ENCODE measurements at places on chromosomes 7 and 10.

- DNase-seq, result no peak
Measured at GRCh38 chr10:13773043-13773442, 186.3 kb downstream of the PRPF18 start.

- no peak for DNase-seq
Measured at GRCh38 chr10:109966961-109967738, 40.6 kb upstream of the ADD3 start.

GRCh38 chr10:66292922-66293321 lies 632.9 kb upstream of the LRRTM3 start:
- DNase-seq, result no peak

- no peak for DNase-seq
Measured at GRCh38 chr7:70005891-70006260, 407.6 kb downstream of the AUTS2 start.

GRCh38 chr7:121633186-121633585 lies 237.1 kb upstream of the FAM3C start:
- no peak for DNase-seq

DNA sequence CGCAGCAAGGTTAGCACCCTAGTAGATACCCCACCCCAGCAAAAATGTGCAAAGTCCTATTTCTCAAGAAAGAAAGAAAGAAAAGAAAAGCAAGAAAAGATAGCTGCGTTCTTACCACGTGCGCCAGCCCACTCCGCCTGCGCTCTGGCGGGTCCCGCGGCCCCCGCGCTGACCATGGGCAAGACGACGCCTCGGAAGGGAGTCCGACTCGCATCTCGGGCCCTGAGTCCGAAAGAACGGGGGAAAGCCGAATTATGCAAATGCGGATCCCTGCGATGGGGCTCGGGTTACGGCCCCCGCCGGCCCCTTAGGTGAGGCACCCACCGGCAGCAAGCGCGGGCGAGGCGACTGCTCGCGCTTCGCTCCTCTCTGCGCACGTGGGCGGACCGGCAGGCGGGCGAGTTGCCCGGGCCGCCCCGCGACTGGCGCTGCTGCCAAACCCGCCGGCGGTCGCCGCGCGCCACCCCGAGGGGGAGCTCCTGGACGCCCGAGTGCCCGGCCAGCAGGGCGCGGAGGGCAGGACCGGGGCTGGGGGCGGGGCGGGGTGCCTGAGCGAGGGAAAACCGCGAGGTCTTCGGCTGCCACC lies 2.4 kb upstream of the EGR2 start:
- peak; percentile 66 for DNase-seq

- no peak for DNase-seq
Measured at GRCh38 chr10:113061054-113061430, 111.0 kb downstream of the TCF7L2 start.

DNA sequence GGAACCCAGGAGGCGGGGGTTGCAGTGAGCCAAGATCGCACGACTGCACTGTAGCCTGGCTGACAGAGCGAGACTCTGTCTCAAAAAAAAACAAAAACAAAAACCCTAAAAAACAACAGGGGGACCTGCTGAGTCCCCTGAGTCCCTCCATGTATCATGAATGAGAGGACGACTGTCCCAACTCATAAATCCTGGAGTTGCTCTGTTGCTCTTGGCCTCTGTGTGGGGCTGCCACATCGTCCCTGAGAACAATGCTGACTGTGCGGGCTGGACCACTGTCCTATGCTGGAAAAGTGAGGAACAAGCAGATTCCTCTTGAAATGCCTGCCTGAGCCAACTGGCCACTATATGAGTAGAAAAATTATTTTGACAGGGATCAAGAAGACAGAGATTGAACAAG lies 122.5 kb downstream of the IDE start:
- no peak for DNase-seq

DNA sequence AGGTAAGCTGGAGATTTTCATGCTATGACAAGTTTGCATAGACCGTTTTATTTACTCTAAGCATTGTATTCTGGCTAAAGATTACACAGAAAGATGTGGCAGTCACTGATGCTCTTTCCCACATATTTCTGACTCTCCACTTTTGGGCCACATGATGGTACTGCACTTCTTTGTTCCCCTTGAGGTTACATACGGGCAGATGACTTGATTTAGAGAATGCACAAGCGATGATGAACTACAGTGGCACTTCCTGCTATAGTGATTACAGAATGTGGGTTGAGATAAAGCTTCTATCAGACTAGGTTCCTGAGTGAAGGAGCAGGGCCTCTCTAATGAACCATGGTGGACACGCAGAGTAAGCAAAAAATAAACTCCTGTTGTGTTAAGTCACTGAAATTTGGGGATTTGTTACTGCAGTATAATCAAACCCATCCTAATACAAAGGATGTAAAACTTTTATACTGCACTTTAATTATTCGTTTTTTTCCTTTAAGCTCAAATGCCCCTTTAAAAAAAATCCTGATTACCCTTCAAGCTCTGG lies 177.9 kb downstream of the TAX1BP1 start:
- DNase-seq, result no peak

DNA sequence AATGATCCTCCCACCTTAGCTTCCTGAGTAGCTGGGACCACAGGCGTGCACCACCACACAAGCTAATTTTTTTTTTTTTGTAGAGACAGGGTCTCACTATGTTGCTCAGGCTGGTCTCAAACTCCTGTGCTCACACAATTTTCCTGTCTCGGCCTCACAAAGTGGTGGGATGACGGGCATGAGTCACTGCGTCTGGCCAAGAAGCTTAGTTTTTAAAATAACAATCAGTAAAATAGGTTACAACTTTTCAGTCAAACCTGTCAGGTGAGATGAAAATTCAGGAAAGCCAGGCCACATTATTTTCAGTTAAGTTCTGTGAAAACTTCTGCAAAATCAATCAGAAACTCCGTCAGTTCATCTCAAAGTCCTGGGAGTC lies 55.4 kb downstream of the FAM241B start:
- DNase-seq, result no peak

GRCh38 chr7:80945976-80946375 lies 27.1 kb upstream of the SEMA3C start:
- no peak for DNase-seq

DNA sequence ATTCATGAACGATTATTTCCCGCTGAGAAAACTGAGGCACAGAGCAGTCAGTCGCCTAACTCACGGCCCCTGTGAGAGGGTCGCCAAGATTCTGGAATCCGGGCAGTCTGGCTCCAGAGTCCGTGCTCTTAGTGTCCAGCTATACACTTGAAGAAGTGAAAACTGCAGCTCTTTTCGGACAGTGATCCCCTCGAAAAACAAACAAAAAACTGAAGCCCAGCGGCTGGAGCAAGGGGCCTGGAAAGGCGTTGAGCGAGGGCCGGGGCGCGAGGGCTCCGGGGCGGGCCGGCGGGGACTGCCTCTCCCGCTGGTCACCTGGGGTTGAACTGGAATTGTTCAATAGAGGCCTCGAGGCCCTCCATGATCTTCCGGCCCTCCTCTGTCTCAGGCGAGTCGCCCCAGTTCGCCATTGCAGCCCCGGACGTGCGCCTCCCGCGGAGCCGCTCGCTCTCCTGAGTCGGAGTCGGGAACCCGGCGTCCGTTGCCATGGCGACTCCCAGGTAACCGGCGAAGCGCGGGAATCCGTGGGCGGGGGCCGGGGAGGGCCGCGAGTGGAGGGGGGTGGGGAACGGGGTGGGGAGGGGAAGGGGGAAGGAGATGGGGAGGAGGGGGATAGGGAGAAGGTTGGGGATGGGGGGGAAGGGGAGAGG lies 881 bp downstream of the C10orf67 start:
- DNase-seq, result no peak

GRCh38 chr7:19112274-19113001 lies 5.0 kb downstream of the TWIST1 start:
- DNase-seq, result no peak

- no peak for DNase-seq
Measured at GRCh38 chr10:117868151-117868550, 178.6 kb downstream of the RAB11FIP2 start.

- peak; percentile 38 for DNase-seq
Measured at GRCh38 chr7:19663816-19664462, 44.9 kb downstream of the POLR1F start.

GRCh38 chr7:20458521-20458920 lies 127.8 kb downstream of the ITGB8 start:
- no peak for DNase-seq

GRCh38 chr10:87878664-87879459 lies 15.4 kb downstream of the PTEN start:
- no peak for DNase-seq

GRCh38 chr7:27834179-27834921 lies 94.4 kb downstream of the TAX1BP1 start:
- DNase-seq, result no peak

DNA sequence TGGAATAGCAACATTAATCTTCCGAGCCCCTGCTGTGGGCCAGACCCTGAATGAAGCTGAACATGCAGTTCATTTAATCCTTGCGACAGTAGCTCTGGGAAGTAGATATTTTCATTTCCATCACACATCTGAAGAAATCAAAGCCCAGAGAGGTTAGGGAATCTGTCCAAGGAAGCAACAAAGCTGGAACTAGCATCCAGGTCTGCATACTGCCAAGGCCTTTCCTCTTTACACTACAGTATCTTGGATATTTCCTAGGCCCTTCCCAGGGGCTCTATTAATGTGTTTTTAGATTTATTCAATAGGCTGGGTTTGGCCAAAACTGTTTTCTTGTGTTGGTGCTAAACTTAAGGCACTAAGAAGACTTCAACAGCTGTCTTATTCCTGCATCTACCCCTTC lies 48.1 kb downstream of the FAM13C start:
- no peak for DNase-seq

GRCh38 chr10:11982253-11982652 lies 60.4 kb downstream of the UPF2 start:
- DNase-seq, result no peak

DNA sequence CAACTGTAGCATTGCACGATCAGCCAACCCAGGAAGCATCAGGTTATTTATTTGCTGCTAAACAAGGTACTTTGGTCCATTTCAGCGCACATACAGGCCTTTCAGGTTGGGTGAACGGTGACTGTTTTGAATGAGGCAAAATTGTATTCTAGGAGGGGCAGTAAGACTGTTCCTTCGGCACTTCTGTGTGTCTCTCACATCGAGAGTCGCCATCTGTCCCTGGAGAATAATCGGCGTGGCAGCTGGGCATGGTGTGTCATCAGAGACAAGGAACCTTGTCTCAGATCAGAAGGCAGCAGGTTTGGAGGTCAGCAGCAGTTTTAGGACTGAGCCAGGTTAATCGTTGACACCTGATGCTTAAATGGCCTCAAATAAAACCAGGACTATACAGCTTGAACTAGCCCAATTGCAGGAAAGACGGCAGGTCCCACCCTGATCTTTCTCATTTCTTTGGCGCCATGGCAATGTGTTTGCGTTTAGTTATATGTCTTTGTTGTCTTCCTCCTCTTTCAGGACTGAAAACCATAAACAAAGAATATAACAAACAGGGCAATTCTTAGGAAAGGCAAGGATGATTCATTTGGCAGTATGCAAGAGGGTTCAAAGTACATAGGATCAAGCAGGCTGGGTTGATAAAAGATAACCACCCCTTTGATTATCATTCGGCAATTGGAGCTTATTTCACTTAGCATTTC lies 92.0 kb upstream of the PRR15 start:
- DNase-seq, result peak; percentile 10

- DNase-seq, result no peak
Measured at GRCh38 chr7:139940866-139941265, 111.8 kb downstream of the TBXAS1 start.

- DNase-seq, result no peak
Measured at GRCh38 chr7:103735377-103735776, 254.1 kb downstream of the RELN start.

DNA sequence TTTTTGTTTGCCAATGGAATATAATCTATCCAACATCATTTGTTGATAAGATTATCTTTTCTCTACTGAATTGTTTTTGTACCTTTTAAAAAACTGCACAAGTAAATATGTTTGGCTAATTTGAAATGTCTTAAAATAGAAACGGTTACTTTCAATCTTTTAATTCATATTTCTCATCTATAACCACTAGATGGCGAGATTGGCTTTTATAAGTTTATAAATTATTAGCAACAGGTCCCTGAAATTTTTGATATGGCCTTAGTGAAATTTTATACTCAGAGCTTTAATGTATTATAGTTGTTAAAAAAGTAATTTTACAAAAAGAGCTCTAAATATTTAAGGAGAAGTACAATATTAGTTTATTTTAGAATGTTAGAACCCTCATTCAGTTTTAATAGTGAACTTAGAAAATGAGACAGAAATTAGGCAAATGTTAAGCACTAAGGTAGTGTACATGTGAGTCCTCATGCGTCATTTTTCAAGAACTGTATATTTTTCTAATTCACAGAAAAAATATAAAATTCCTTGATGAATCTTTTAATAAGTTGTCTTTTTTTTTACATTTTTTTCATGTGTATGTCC lies 592.5 kb downstream of the ARL4A start:
- DNase-seq, result no peak

GRCh38 chr7:5423306-5423975 lies at the start of gene TNRC18:
TNRC18 (minus strand) TSS chr7:5423834; CDS start chr7:5421246, 2,588 bp downstream.
- peak; percentile 46 for DNase-seq

- DNase-seq, result no peak
Measured at GRCh38 chr7:28077616-28078015, 103.0 kb downstream of the JAZF1 start.

- DNase-seq, result no peak
Measured at GRCh38 chr7:98985406-98985805, 107.1 kb downstream of the TRRAP start.

- no peak for DNase-seq
Measured at GRCh38 chr7:80511964-80512363, at the start of gene GNAT3. GNAT3 (minus strand) TSS chr7:80512064; CDS start chr7:80511926, 138 bp downstream.

DNA sequence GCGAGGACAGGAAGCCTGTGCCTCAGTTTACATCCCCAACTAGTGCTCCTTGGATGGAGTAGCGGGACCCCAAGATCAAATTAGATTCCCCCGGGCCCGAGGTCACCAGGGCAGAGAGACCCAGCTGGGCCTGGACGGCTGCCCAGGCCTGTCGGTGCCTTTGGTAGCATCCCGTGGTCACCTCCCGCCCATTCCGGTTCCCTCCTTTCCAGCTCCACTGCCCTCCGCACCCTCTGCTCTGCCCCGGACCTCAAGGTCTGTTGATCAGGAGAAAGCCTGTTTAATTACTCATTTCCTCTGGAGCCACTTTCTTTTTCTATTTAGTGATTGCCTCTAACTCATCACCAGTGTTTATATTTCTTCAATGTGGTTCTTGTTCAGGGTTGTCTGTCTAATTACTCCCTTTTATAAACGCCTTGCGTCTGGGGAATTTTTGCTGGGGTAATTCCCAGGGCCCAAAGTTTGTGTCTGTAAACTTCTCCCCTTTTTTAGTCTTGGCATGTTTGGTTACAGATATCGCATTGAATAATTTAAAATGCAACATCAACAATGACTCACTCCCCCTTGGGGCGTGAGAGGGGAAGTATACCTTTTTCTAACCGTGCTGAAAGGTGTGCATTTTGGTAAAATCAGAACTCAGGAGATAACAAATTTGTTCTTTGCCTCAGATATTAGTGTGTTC lies 1.9 kb downstream of the FOXK1 start:
- DNase-seq, result peak; percentile 56
